ENCODE measurements at places on chromosomes 6 and 20.

- no peak for DNase-seq
Measured at GRCh38 chr6:958488-958887, 265.5 kb upstream of the EXOC2 start.

DNA sequence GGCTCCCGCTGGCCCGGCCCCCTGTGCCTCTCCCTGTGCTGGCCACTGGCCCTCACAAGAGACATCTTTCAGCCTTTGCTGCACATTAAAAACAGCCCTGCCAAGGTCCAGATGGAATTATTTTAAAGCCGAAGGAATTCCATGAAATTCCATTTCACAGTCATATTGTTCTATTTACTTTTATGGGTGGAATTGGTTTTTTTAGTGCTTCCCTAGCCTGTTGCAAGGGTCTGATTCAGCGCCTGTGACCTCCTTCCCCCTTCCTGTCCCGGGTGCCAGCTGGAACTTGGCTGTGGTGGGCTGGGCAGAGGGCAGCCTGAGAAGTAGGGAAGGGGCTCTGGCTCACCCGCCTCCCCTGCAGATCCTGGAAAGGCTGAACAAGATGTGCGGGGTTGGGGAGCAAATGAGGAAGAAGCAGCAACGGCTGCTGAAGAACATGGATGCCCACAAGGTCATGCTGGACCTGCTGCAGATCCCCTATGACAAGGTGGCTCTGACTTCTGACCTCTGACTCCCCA lies 34.3 kb downstream of the UQCC2 start:
- DNase-seq: no peak

- DNase-seq: no peak
Measured at GRCh38 chr20:3757268-3757667, 10.3 kb downstream of the ADISSP start.

- no peak for DNase-seq
Measured at GRCh38 chr6:126667728-126668127, 327.8 kb downstream of the CENPW start.

DNA sequence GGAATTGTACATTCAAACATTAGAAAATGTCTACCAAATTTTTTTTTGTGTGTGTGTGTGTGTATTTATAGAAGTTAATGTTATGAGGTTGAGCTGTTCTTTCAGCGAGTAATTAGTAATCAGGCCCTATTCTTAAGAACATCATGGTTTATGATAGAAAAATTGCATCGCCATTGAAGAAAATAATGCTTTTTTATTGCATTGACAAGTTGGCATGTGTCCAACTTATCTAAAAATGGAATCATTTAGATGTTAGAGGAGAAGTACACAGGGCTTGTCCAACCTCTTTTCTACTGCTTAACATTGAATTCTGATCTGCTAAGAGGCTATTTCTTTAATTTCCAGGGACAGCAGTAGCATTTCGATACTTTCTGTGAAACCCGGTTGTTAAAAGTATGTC lies 61.6 kb upstream of the ADGRG6 start:
- DNase-seq: no peak

GRCh38 chr6:119586250-119586882 lies 236.8 kb upstream of the MAN1A1 start:
- DNase-seq: no peak

GRCh38 chr6:122323361-122323760 lies 76.1 kb upstream of the HSF2 start:
- DNase-seq: no peak

- no peak for DNase-seq
Measured at GRCh38 chr6:70377372-70377771, 35.9 kb upstream of the FAM135A start.

- DNase-seq: no peak
Measured at GRCh38 chr6:39231521-39232243, 2.4 kb upstream of the KCNK5 start.

- DNase-seq: no peak
Measured at GRCh38 chr6:16965689-16966088, 136.2 kb upstream of the STMND1 start.

DNA sequence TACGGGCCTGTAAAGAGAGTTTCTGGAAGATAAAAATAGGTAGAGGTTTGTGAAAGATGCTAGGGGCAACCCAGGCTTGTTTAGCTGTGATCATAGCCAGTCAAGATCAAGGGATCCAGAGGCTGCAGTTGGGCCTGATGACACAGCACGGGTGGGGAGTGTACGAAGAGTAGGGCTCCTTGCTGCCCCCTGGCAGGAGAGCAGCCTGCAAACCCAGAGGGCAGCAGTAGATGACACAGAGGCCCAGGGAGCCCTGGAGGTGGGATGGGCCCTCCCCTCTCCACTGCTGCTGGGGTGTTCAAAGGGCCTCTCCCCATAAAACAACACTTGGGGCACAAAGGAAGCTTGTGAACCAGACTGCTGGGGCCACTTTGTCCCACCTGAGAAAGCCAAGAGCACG lies 47.2 kb downstream of the VEGFA start:
- DNase-seq: no peak

- DNase-seq: no peak
Measured at GRCh38 chr6:19479551-19479950, 357.6 kb upstream of the ID4 start.
